GDM1 (cell line): ENCODE measurements at places on chromosomes 6 and 20.

- DNase-seq = no peak
These were observed 49.2 kb downstream of the SERAC1 start for GRCh38 chr6:158118886-158119285.

DNA sequence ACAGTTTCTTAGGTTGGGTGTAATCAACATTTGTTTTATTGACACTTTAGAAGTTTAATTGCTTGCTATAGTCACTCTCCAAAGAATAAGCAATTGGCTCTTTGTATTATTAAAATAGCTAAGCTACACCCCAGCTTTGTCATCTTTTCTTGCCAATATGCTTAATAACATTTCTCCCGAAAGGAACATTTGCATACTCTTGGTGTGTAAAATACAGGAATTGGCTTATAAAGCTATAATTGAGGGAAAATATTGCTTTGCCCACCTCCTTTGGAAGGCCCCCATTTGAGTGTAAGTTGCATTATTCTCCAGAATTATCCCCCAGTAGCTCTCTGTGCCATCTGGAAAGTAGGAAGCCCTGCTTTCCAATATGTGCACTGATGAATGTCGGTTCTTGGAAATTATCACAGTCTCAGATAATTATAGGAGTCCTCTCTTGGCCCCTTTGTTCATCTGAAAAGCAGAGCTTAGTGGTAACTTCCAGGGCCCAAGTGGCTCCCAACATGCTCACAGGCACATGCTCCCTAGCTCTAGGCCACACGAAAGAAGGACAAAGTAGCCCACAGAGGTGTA, 92.4 kb upstream of the B3GAT2 start:
- DNase-seq = no peak

GRCh38 chr6:388202-388903, 3.2 kb upstream of the IRF4 start:
- DNase-seq = no peak

DNA sequence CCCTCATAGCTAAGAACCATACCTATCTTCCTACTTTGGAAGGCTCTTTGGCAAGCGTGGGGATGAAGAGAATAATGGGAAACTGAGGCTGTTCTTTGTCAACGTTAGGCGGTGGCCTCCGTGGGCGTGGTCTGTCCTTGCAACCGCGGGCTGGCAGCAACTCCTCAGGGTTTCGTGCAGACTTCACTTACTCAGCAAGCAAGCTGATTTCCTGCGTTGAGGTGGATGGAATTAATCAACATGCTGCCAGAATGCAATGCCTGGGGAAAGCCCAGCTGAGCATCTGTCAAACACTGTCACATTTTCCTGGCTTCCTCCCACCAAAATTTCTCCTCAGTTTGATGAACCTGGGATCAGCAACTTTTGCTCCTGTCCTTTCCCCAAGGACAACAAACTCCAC, 9.2 kb upstream of the IL17F start:
- DNase-seq = no peak
